ENCODE measurements at places on chromosomes 7 and 10.

GRCh38 chr10:62637249-62638061, 167.1 kb upstream of the ADO start:
- peak; percentile 76 for DNase-seq

DNA sequence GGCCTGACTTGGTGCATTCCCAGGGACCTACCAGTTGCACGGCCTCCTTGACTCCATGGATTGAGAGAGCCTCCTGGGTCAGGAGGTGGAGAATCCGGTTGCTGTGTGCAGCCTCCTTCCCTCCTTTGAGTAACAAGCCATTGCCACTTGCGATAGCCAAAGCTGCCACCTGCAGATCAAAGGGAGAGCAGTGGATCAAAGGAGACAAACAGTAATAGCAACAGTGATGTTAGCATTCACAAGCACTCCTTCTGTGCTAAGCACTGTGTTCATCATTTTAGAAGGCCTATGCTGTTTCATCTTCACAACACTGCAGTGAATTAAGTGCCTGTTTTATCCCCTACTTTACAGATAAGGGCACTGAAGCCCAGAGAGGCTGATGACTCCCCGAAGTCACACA, 40.1 kb downstream of the ALDH18A1 start:
- DNase-seq: no peak

DNA sequence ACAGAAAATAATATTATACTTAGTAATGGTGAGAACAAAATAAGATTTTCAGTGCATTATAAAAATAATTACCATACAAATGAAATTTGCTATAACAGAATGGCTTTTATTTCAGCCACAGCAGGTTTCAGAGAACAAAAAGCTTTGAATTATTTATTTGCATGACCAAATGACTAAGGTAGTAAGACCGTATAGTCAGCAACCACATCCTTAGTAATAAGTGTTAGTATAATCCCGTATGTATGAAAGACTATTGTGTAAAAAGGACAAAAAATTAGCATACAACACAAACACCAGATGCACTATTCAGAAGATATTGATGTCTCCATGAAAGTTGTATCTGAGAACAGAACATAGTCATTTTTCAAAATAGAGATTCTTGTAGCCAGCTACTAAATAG, 12.2 kb downstream of the PDZD8 start:
- no peak for DNase-seq

DNA sequence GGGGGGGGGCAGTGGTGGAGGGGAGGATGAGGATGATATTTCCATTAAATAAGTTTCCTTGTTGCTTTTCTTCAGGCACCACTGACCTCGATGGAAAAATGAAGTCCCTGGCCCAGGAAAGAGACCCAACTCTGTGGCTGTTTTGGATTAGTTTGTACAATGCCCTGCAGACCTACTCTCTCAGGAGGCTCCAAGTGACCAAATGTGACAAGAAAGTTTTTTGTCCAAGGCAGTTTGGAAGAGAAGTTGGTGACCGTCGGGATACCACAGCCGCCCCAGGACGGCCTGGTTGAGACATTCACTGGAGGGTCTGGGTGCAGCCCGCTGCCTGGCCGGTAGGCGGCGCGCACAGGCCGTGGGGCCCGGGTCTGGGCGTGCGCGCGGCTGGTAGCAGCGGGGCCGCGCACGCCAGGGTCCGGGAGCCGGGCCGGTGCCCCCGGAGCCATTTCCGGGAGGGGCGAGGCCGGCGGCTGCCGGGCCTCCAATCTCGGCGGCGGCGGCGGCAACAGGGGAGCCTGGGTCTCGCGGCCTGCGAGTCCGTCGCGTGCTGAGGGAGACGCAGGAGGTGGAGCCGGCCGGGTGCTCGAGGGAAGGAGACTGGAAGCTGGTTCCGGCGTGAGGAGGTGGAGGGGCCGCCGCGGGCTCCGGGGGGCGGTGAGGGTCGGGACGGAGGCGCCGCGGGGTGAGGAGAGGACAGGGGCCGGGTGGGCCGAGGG, at the start of gene SGPL1:
TSS of gene SGPL1 (plus strand) at position 445 of the 716 bp plus-strand sequence. CDS start 906 bp downstream, outside the sequence.
- DNase-seq: peak; percentile 94

GRCh38 chr10:43965918-43966570, 317.4 kb upstream of the ZNF32 start:
- DNase-seq: no peak

- no peak for DNase-seq
Measured at GRCh38 chr7:29989257-29989995, at the start of gene SCRN1. SCRN1 (minus strand) TSS chr7:29989801; CDS start chr7:29969067, 20,734 bp downstream.

GRCh38 chr7:154304740-154305700, 252.8 kb downstream of the DPP6 start:
- DNase-seq: no peak

DNA sequence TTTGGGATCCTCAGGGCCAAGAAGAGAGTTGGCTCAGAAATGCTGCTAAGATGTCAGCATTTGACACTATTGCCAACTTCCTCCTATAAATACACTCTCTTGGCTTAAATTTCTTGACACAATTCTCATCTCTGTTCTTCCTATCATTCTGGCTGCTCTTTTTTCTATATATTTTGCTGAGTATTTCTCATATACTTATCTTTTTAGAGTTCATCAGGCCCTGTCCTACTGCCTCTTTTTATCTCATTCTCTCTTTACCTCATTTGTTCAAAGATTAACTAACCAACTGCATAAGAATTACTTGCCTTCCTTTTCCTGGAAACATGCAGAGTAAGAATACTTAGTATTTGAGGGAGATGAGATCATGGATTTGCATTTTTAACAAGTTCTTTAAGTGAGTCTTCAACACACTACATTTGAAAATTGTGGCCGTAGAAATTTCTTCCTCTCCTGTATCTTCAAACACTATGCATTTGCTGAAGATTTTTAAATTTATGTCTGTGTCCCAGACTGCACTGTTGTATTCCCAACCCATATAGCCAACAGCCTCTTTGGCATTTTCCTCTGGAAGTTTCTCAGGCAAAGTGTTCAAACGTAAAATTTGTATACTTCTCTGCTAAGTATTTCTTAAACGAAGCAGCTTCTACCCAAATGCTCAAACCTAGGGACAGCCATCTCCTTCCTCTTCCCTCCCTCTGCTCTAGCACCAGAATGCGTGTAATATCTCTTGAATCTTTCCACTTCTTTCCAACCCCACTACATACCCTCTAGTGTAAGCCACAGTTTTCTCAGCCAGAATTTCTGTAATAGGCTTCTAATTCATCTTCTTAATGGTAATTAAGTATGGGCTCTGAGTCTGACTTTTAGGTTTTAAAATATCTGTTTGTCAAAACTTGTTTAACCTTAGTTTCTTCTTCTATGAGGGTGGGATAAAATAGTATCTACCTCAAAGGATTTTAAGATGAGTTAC, 35.5 kb downstream of the ARL4A start:
- peak; percentile 92 for DNase-seq

DNA sequence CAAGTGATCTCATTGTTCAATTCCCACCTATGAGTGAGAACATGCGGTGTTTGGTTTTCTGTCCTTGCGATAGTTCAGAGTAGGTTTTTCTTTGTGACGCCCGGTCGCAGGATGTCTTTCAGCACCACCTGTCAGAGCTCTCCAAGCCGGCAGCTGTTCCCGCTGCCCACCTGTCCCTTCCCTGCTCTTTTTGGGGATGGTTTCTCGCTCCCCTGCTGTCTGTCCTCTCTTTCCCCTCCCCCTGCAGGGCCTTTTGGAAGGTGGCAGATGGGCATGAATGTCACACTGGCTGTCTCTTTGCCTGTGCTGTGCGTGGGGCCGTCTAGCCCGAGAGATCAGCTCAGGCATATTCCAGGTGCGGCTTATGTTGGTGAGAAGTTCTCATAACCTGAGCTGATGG, 137.0 kb downstream of the GRK5 start:
- no peak for DNase-seq

DNA sequence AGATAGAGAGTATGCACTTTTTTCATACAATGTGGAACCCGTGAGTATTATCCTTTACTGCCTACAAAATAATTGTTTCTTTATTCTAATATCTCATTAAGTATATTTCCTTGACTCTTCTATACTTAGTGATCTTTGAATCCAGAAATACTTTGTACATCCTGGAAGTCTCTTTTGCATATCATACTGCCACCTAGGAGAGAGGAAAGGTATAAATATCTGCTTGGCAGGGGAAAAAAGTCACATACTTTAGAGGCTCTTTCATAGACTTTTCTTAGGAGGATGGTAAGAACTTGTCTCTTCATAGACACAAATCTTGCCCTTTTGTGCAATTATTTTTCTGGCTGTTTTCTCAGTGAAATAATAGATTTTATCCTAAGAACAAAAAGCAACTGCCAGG, 436.0 kb downstream of the PAXIP1 start:
- peak; percentile 2 for DNase-seq

DNA sequence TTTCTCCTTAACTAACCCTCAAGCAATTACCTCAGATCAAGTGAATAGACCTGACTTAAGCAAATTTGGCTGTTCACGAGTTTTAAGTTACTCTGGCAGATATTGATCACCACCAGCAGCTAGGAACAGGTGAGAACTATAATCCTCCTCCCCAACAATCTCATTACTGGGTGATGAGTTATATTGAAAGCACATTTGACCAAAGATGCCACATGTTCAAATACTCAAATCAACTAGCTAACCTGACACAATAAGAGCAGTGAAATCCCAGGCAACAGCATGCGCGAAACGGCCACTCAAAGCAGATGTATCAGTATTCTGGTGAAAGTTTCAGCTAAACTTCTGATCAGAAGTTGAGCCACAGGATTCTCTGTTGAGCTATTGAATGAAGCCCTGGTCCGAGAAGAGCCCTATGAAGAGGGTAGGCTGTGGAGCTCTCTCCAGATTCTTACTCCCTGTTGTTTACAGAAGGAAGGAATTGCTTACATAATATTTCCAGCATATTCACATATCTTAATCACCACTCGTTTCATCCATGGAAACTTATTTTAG, 52.6 kb downstream of the CAV1 start:
- no peak for DNase-seq

- DNase-seq: no peak
Measured at GRCh38 chr10:122182308-122182707, 88.8 kb upstream of the BTBD16 start.

DNA sequence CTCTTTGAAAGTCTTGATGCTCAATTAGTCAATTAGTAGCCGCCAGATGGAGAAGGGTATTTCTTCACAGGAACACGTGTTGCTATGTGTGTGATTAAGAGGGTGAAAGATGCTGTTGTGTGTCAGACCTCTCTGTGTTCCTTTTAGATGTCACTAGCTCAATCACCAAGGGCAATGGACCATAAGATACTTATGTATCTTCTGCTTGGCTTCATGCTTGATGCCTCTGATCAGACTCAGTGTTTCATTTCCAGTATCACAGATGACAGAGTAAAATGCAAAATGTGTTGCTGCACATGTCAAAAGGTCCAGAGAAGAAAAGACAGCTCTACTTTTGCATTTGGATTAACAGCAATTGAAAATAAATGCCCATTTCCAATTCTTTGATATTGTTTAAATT, 865.9 kb downstream of the CNTNAP2 start:
- DNase-seq: no peak

GRCh38 chr10:19169684-19170083, 121.1 kb downstream of the MALRD1 start:
- DNase-seq: no peak

DNA sequence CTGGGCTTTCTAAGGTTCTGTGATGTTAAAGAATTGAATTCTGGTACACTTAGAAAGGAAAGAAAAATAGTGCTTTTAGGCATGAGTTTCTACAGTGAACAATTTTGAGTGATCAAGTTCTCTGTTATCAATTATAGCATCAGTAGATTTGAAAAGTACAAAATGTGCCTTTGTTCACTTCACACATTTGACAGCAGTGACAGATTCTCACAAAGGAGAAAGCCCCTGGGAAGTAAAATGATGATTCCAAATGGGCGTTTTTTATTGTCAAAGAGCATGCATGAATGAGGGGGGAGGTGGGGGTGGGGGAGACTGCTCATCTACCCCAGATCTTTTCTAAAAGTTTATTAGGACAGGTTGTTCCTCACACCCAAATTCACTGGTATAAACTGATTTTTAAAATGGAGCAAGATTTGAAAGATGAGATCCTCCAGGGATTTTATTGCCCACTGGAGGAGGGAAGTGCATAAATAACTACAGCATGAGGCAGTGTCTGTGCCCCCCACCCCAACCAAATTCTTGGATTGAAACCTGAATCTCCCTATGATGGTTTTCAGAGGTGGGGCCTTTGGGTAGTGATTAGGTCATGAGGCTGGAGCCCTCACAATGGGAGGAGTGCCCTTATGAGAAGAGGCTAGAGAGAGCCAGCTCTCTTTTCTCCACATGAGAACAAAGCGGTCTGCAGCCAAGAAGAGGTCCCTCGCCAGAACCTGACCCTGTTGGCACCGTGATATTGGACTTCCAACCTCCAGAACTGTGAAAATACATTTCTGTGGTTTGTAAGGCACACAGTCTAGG, 79.5 kb downstream of the AOAH start:
- DNase-seq: no peak

DNA sequence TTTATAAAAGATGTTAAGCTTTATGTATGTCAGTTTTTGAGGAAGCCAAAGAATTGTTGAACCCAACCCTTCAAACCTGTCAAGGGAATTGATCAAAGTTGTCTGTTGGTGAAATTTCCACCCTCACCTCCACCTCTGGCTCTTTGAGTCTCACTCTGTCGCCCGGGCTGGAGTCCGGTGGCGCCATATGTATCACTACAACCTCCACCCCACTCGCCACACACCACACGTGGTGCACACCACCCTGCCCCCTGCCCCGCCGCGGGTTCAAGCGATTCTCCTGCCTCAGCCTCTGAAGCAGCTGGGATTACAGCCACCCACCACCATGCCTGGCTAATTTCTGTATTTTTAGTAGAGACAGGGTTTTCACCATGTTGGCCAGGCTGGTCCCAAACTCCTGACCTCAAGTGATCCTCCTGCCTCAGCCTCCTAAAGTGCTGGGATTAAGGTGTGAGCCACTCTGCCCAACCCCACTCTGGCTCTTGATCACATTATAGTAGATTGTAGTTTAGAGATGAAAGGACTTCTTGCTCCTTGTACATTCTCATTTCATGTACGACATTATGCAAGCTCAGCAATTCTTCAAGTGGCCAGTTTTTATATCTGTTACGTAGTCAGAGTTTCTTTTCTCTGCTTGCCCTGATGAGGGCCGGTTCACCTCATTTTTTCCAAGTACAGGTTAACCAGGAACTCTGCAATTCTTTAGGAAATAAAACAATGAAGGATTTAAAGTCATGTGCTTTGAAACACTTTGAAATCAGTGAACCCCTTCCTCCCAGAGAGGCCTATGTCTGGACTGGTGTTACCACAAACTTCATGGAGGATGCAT, 7.0 kb downstream of the BAMBI start:
- DNase-seq: no peak

DNA sequence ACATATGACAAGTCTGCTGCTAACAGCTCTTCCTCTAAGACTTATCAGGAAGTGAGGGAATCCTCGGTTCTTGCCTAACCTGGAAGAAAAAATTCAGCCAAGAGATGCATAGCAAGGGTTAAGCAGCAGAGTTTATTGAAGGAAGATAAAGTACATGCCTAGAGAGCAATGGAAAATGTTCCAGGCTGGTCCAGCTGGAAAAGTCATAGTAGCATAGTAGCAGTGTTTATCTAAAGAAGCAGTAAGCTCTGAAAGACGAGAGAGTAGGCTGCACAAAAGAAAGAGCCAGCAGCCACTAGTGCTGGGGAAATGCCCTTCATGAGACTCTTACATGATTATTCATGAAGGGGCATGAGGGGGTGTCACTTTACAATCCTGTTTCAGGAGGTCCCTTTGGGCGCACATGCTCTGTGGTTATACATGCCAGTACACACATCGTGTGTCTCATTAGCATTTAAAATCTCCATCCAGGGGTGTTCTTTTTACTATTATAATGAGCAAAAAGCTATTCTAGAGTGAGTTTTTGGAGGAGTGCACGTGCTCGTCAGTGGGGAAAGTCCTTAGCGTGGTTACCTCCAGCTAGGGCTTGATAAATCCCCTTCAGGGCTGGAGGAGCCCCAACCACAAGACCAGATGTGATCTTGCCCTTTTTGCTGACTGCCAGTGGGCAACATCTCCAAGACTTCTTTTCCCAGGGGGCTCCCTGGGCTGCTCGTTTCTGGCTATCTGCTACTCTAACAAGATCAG, 716.1 kb downstream of the PARD3 start:
- no peak for DNase-seq

Data from OCI-M1 (cell line).